Neural progenitor cell (in vitro differentiated cells): ENCODE measurements at places on chromosomes 16 and 17.

DNA sequence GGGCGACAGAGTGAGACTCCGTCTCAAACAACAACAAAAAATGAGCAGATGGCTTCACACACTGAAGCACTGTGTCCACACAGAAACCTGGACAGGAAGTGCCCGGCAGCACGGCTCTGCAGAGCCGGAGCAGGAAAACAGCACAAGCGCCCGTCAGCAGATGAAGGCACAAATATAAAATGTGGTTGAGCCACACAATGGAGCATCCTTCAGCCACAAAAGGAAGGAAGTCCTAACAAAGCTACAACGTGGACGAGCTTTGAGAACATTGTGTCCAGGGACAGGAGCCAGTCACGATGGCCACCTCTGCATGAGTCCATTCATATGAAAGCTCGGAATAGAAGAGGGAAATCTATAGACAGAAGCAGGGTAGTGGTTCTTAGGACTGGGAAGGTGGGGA lies 15.7 kb downstream of the RHBDF2 start:
- DNase-seq, result no peak

- DNase-seq, result no peak
These were observed 55.2 kb upstream of the ELAC2 start for GRCh38 chr17:13073018-13073417.

DNA sequence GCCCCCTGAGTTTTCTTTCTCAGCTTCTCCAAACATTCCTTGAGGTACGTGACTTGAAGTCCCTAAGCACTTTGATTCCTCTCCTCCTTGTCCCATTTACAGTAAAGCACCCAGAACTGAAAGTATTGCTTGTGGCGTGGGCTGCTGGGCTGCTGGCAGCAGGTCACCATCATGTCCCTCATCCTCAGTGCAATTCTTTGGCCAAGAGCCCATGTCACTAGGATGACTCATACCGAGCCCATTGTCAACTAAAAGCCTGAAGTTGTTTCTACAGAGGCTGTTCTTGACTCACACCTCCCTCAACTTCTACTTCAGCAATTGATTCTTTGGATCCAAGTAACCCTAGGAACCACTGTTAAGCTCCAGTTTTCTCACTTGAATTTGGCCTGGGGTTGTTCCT lies 54.3 kb downstream of the KPNA2 start:
- DNase-seq, result no peak

DNA sequence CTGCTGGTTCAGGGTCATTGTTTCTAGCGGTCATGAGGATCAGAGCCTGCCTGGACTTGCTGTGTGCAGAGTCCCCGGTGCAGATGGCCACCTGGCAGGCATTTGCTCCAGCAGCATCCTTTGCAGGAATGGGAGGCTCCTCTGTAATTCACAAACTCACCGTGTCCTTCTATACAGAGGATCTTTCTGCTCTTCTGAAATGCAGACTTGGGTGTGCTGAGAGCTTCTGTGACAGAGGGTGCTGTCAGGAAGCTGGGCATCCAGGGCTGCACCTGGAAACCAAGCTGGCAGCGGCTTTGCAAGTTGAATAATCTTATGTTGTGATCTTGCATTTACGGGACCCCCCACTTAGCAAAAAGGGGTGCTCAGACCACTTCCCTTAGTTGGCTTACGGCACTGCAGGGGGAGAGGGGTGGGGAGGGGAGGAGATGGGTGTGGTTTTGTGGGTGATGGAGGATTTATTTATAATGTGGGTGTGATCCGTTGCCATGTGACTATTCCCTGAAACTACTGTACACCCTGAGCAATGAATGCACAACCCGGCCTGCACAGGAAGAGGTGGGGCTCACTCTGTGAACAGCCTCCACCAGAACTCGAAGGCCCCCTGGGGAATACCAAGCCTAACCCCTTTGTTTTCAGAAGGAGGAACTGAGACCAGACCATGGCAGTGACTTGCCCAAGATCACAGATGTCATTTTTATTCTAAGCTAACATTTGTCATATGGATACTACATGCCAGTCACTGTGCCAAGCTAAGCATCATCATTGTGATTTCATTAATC lies 178.3 kb downstream of the PRKCB start:
- no peak for DNase-seq

GRCh38 chr16:84982434-84982833 lies 28.9 kb downstream of the ZDHHC7 start:
- no peak for DNase-seq

GRCh38 chr17:58415371-58416055 lies 1.8 kb downstream of the RNF43 start:
- peak; percentile 52 for DNase-seq

DNA sequence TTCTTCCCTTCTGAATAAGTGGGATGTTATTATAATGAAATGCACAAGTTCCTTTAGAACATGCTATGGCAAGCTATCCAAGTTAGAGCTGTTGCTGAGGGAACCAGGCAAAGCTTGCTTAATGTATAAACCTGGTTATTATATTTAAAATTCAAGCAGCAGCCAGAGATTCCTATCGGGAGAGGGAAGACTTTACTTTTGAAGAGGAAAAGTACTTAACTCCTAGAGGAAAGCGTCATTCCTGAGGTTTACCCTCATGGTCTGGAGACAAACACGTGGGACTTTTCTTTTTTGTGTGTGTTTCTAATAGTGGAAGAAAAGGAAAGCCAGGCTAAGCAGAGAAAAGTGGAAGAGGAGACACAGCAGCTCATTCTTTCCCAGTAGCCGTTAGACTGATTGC lies 39.9 kb upstream of the MYH10 start:
- no peak for DNase-seq

DNA sequence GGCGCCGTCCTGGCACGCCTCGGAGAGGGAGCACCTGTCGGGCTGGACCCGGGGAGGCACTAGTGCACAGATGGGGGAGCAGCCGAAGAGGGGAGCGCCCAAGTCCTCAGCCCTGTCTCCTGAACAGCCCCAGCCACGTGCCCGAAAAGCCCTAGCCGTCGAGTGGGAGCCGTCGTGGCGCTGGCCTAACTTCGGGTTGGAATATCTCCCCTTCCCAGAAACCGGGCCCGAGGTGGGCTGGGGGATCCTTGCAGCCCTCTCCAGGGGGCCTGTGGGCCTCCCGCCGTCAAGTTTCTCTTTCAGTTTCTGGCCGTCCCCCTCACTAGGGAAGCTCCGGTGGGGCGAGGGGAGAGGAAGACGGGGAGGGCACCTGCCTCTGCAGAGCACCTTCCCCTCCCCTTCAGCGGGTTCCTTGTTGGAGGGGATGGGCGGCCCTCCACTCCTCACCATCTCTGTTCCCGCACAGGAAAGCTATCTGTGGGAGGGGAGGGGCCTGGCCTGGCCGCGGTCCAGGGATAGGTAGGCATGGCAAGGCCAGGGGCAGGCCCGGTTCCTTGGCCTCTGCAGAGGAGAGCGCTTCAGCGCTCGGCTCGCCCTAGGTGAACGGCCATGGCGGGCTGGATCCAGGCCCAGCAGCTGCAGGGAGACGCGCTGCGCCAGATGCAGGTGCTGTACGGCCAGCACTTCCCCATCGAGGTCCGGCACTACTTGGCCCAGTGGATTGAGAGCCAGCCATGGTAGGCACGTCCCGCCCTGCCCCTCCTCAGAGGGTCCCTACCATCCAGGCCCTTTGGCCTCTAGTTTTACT lies 709 bp downstream of the STAT5A start:
- DNase-seq, result no peak

- DNase-seq, result peak; percentile 94
These were observed 6.8 kb upstream of the TBC1D3B start for GRCh38 chr17:36183001-36183971.

DNA sequence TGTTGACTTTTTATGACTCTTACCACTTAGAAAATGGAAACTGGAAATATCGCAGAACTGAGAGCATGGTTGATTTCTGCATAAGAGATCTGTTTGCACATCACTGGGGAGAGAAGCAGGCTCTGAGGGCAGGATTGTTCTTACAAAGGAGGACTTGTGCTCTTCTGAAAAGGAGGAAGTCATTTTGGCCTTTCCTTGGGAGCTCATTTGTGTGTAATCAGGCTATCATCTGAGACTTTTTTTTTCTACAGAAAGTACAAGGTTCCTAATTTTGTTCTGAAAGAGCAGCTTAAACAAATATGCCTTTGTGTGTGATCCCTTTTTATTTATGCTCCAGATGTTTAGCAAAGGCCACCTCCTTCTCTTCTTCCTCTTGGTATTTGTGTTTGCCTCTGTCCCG lies 145.7 kb upstream of the CACNG5 start:
- no peak for DNase-seq

- no peak for DNase-seq
These were observed 842 bp upstream of the TEDC2 start for GRCh38 chr16:2458887-2459646.

- no peak for DNase-seq
These were observed 18.6 kb downstream of the GDPD1 start for GRCh38 chr17:59238906-59239305.

DNA sequence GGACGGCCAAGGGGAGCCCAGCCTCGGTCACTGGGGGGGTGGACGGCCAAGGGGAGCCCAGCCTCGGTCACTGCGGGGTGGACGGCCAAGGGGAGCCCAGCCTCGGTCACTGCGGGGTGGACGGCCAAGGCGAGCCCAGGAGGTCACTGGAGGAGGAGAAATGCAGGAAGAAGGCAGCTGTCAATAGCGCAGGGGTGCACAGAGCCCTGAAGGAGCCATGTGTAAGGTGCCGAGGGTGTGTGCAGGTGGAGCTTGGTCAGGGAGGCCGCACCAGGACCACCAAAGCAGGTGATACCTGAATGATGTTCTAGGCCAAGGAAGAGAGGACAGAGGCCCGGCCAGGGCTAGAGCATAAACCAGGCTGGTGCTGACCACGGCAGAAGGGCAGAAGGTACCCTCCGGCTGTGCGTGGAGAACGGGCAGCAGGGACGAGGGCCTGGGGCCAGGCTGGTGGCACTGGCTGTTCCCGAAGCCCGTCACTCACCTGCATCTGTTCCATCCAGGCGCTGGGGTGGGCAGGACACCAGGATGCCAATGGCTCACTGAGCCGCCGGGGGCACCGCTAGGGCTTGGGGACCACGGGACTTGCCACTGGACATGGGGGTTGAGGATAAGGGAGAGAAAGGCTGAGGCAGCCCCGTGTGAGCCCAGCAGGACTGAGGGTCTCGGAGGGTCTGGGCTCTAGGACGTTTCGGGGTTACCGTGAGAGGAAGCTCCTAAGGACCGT lies 5.9 kb upstream of the CCDC57 start:
- no peak for DNase-seq

- DNase-seq, result no peak
These were observed 19.8 kb downstream of the TMEM94 start for GRCh38 chr17:75476271-75476671.

DNA sequence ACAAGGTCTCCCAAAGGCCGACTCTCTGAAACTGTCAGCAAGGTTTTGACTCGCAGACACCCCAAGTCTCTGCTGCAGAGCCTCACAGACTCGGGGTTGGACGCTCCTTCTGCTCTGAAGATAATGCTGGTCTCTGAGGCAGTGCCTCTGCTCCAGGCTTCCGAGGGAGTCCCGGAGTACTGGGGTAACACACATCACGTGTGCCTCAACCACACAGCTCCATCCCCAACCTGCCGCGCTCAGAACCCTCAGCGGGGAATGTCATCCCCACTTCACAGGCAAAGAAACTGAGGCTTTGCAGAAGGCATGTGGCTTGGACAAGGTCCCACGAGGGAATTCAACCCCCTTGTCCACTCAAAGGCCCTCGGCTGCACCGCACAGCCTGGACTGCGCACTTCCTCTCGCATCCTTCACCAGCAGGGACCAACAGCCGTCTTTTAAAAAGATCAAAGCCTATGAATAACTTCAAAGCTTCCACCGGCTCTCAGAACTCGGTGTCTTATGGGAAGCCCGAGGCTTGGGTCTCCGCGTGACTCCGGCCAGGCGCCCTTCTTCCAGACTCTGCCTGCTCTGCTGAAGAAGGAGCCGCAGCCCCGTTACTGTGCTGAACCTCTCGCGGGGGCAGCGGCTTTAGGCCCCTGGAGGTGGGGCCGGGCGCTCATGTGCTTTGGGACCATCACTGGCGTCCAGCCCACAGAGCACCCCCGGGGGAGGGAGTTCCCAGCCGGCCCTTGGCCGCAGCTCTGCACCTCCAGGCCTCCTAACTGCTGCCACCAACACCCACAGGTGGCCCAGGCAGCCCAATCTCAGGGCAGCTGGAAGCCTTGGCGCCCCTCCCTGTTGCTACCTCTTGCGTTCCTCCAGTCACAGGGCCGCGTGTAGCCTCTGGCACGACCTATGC lies 2.2 kb downstream of the TMEM204 start:
- no peak for DNase-seq

GRCh38 chr16:84207879-84208278 lies 16.9 kb downstream of the ADAD2 start:
- peak; percentile 44 for DNase-seq

- no peak for DNase-seq
These were observed 11.3 kb downstream of the DNAAF1 start for GRCh38 chr16:84156342-84156784.

GRCh38 chr16:67404740-67405226 lies 11.5 kb upstream of the TPPP3 start:
- DNase-seq, result no peak

- DNase-seq, result no peak
These were observed 160.4 kb downstream of the ZFHX3 start for GRCh38 chr16:72887537-72887936.

DNA sequence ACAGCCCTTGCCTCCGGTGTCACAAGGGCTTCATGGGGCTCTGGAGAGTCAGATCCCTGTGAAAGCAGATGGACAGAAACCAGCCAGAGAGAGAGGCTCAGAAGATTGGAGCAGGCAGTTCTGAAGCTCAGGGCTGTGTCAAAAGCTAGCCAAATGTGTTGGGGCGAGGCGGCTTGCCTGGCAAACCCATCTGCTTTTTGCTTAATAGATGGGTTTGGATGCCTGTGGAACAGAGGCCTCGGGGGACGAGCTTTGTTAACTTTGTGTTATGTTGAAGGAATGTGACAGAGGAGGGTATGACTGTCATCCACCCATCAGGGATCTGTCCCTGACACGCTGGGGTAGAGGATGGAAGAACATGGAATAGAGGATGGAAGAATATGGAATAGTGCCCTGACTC lies 21.0 kb upstream of the SLC12A3 start:
- DNase-seq, result no peak

DNA sequence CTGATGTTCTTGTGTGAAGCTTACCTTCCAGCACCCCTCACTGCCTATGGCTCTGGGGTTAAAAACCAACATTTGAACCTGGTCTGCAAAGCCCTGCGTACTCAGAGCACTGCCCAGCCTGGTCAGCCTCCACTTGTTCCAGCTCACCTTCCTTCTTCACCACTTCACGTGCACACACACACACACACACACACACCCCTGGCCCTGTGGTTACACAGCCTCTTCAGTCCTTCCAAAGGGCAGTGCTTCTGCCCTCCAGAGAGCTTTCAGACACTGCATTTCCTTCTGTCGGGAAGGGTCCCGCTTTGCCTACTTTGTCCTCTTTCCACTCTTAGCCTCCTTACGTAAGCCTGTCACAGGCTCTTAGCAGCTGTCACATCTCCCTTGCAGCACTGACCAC lies 9.6 kb upstream of the TMEM220 start:
- DNase-seq, result no peak

GRCh38 chr17:78225088-78225865 lies 6.2 kb upstream of the TMEM235 start:
- DNase-seq, result no peak

GRCh38 chr16:48047241-48047640 lies 108.6 kb downstream of the ABCC12 start:
- no peak for DNase-seq

- DNase-seq, result no peak
These were observed 37.1 kb upstream of the TEKT1 start for GRCh38 chr17:6868582-6868981.

GRCh38 chr17:66964930-66965800 lies 658 bp downstream of the CACNG4 start:
- DNase-seq, result peak; percentile 74

GRCh38 chr17:12730931-12731521 lies 58.3 kb upstream of the ARHGAP44 start:
- DNase-seq, result peak; percentile 45
